Activated CD4-positive, alpha-beta T cell treated with anti-CD3 and anti-CD28 coated beads for 36 hours (primary cell): ENCODE measurements at places on chromosomes 5 and 9. TPM values are rescaled to one million over a fixed set of nuclear protein-coding genes. Genes with fewer than 3 reads are reported as not detected.

- DNase-seq, result no peak
Measured at GRCh38 chr9:35743452-35743851, 5.6 kb downstream of the GBA2 start.

DNA sequence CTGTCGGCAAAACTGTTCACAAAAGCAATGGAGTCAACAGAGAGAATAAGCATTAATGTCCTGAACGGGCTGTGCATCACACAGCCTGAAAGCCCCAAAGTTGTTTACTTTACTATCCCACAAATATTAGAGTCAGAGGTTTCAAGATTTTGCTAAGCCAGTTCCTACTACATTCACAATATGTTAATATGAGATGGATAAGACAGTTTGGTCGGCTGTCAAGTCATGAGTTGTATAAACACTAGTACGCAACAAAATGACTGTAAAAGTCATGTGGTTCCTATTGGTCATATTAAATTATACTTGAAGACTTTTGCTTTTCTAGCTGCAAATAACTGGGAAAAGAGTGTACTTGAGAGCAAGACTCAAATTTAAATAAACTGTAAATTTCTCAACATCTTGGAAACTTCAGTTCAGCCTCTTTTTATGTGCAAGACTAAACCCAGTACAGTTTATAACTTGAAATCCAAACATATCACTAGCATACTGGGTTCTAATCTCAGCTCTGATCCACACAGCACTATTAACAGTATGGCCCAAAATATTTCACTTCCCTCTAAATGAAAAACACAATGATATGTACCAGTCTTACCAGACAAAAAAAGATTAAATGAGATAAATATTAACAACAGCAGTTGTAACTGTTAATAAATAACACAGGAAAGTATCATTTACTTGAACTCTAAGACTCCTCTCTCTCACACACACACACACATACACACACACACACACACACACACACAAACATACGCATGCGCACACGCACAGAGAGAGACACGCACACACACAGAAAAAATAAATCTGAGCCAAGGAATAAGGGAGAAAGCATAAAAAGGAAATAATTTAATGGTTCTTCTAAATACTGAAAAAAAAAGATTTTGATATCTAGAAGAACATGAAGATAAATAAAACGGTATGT, 33.1 kb downstream of the FANCC start:
- DNase-seq, result no peak

GRCh38 chr9:38282756-38283155, 109.7 kb upstream of the ALDH1B1 start:
- no peak for DNase-seq

The FST gene
- 0.43 TPM for total RNA-seq
